Activated CD4-positive, alpha-beta T cell treated with anti-CD3 and anti-CD28 coated beads for 1 hour (primary cell): ENCODE measurements at places on chromosomes 7 and 10.

DNA sequence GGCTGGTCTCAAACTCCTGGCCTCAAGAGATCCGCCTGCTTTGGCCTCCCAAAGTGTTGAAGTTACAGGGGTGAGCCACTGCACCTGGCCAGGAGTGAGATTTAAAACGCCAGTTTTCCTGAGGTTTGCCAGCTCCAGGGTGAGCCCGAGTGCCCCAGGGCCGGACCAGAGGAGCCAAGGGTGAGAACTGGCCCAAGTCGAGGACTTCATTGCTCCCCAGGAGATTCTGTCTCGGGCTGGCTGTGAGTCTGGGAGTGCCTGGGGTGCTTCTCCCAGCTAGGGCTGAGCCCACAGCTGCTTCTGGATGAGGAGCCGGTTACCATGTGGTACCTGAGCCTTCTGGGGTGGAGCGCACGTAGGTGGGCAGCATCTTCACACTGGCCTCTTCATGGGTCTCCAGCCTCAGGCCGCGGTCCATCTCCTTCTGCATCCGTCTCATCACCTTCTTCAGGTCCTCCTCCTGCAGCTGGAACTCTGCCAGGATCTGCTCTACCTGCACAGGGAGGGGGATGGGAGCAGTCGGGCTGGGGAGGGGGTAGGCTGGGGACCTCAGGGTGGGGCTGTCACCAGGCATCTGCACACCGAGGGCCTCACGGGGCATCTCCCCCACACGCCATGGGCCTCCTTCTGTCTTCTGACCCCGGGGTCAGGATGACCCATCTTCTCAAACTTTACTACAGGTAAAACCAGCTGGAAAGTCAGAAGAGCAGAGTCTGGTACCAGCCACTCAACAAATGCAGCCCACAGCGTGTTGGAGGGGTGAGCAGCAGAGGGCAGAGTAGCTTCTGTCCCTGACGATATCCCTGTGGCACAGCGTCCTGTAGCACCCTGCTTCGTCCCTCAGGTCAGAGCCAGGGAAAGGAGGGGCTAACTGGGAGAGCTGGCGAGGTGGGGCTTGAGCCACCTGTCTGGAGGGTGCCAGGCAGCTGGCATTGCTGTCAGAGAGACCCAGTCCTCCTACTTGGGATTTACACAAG is 12.1 kb upstream of the MYL7 start:
- no peak for DNase-seq

GRCh38 chr10:44457259-44457658 is 72.4 kb upstream of the CXCL12 start:
- no peak for DNase-seq

DNA sequence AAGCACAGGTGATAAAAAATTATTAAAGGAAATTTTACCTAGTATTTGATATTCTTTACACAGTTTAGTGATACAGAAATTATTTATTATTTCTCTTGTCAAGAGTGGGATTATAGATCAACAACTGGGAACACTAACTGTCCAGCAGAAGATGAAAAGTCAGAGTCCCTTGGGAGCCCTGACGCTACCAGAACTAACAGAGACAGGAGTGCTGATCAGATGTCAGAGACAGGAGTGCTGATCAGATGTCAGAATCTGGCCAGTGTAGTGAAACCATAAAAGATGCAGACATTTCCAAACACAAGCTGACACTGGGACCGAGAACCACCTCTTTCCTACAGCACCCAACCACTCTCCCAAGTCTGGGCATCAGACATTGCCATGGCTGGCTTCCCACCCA is 828.2 kb downstream of the TNS3 start:
- no peak for DNase-seq

DNA sequence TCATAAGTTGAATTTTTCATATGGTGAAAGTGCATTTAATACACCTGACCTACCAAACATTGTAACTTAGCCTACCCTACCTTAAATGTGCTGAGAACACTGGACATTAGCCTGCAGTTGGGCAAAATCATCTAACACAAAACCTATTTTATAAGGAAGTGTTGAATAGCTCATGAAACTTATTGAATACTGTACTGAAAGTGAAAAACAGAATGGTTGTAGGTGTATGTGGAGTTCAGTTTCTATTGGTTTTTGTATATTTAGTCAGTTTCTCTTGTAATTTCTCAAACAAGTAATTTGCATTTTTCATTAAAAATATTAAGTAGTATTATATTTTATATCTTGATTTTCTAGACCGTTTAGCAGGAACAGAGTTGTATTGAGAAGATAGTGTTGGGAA is 15.3 kb downstream of the CCDC7 start:
- DNase-seq = no peak

DNA sequence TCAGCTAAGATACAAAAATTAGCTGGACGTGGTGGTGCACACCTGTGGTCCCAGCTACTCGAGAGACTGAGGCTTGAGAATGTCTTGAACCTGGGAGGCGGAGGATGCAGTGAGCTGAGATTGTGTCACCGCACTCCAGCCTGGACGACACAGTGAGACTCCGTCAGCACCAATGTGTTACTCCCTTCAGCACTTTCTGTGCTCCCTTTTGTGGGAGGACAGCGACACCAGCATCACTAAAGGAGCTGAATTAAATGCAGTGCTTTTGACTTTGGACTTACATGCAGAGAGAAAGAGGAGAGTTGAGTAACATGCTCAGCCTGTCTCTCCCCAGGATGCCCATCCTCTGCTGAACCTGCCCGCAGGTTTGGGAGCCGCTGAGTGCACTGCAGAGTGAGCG is 92.2 kb upstream of the RHEB start:
- no peak for DNase-seq

DNA sequence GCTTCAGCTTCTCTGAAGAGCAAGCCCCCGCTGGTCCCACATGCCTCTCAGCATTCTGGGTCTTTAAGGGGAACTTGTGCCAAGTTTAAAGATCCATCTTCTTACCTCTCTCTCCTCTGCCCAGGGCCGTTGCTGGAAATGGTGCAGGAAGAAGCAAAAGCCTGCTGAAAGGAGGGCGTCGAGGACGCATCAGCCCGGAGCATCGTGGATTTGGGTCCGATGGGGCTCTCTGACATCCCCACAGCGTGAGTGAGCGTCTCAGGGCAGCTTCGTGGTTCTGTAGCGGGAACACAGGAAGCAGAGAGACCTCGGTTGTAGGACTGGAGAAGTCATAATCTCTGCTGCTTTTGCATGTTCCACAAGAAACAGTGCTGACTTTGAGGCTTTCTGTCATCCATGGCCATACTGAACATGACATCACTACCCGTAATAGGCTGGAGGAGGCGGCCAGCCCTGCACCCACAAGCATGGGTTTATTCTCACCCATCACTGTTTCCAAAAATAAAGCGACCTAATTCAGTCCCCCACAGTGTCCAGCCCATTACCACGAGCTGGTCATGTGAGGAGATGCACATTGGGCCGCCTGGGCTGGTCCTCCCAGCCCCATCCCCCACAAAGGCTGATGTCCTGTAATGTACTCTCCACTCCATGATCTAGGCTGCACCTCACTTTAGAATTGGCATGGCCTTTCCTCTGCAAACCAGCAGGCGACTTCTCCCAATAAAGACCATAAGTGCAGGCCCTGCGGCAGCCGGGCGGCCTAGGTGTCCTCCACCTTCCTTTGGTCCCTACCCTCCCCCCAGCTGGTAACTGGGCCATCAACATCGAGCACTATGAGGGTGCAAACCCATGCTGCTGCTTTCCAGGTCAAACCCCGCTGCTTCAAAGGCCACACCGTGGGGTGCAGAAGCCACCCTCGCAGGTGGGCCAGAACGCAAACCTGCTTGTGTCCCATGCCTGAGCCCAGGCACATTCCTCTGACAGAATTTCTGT is 276.9 kb downstream of the TNS3 start:
- DNase-seq = no peak

DNA sequence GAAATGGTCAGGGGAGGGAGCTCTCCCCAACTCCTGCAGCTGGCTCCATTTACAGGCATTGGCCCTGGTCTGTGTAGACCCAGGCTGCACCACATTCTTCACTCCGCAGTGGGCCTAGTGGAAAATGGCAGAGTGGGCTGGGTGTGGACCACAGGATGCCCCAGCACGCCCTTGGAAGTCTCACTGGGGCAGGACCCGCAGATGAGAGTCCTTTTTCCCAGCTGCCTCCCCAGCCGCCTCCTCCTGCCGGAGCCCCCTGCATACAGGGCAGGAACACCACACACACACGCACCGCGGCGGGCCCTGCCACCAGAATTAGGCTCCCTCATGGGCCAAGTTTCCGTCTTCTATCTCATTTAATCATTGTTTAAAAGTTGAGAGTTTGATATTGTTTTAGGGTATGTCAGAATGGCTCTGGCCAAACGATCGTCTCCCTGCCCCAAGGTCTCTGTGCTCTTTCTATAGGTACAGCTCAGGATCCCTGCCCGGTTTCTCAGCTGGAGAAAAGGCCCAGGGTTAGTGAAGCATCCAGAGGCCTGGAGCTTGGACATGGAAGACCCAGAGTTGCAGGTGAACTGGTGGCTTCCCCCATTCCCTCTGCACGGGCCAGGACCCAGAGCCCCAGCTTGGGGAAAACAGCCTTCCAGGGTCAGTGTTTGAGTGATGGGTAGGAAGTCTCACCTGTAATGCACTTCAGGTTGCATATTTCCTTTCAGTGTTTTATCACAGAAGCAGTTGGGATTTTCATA is 42.0 kb downstream of the ZNF467 start:
- DNase-seq = no peak

- DNase-seq = no peak
Observed at GRCh38 chr10:15316871-15317464, 54.1 kb downstream of the FAM171A1 start.

- DNase-seq = no peak
Observed at GRCh38 chr10:11144626-11145494, 127.2 kb downstream of the CELF2 start.

DNA sequence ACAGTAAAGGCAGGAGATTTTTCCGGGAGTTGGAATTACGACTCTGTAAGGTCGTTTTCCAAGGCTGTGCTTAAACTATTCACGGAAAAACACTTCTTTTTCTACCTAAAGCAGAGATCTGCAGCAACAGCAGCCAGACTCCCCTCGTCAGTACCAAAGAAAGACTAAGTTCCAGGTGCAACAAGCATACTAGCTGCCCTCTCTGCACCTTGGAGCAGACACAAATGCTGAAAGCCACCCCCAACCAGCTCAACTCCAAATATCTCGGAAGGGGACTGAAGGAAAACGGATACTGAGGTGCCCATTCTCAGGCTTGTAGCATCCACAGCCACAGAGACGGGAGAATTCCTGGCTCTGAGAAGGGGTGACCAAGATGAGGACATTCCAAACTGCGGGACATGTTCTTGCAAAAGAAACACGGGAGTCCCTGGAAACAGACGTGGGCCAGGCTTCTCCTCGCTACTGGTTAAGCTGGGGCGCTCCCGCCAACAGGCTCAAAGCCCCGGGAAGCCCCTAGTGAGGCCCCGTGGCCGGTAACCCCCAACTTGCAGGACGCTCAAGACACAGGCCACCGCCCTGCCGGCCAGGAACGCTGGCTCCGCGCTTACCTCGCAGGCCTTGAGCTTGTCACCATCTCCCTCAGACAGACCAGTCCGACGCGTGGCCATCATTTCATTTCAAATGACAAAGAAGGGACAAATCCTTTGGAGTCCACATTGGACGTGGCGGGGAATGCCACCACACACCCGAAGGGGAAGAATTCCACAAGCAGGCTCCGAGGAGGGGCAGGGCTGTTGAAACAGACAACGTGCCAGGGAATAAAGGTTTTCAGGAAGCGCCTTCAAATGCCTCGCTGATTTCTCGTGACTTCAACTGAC is 2.2 kb downstream of the ARHGAP21 start:
- DNase-seq = no peak

- no peak for DNase-seq
Observed at GRCh38 chr7:25663877-25664276, 435.6 kb upstream of the NPVF start.

GRCh38 chr10:23070913-23071218 is 24.5 kb upstream of the MSRB2 start:
- no peak for DNase-seq

GRCh38 chr10:33272635-33273034 is 61.8 kb downstream of the NRP1 start:
- no peak for DNase-seq

DNA sequence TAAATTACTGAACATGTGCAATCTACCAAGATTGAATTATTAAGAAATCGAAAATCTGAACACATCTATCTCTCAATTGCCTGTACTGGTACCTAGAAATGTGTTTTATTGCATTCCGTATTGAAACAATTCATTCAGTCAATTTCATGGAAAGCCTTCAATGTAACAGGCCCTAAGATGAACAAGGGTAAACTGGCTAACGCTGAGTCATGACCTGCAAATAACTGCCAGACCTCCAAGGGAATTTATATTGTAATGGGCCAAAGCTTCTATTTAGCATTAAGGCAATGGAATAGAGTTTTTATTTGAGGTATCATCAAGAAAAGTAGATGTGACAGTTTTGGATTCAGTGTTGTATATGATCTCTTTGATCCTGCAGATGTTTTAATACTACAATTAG is 49.9 kb upstream of the CD36 start:
- DNase-seq = no peak

DNA sequence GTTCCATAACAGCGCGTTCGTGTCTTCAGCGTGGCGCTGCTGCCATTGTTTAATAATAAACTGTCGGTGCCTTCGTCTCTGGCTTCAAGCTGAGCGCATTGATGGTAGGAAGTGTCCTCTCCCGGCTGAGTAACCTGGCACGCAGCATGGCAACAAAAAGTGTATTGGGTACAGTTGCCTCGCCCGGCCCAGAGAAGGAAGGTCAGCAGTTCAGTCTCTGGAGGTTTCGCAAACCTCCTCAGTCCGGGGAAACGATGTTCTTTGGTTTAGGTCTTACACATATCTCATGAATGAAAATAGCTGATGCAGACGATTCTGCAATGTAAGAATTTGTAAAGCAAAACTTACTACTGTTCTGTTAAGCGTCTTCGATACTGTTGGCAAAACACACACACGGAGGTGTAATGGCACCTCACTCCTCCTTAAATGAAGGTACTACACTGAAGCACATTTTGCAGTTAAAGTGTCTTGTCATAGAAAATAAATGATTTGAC is 739 bp upstream of the CCDC186 start:
- DNase-seq = no peak

DNA sequence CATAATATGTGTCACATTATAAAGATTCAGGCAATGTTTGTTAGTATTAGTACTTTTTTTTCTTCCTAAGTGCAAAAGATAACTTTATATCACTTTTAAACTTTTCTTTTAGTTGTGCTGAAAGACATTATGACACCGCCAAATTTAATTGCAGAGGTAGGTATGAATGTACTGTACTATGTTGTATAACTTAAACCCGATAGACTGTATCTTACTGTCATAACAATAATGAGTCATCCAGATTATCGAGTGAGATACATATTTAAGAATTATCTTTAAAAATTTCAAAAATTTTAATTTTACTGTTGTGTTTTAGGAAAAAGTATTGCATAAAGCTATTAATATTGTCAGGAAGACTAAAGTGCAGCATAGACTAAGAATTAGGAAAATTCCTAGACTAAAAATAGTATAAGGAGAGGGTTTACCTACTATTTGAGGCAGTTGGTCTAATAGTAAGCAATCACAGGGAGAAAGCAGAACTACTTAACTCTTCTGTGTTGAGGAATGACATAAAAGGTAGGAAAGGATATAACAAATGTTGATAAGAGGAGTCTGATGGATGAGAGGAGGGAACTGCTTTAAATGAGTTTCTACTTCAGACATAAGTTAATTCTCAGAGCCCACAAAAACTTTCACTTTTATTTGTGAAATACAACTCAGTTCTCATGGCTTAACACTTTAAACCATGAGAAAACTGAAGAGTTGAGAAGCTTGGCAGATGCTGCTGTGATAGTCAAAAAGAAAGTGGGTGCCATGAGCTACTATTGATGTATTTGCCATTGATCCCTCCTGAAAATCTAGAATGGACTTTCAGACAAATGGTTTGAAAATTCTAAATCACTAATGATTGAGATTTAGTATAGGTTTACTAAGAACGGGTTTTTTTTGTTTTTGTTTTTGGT is 67.8 kb downstream of the PTEN start:
- no peak for DNase-seq

- DNase-seq = no peak
Observed at GRCh38 chr10:118956802-118957442, 72.6 kb upstream of the NANOS1 start.
